ENCODE measurements at places on chromosomes 16 and 17. TPM values are rescaled to one million over a fixed set of nuclear protein-coding genes. Genes with fewer than 3 reads are reported as not detected.

DNA sequence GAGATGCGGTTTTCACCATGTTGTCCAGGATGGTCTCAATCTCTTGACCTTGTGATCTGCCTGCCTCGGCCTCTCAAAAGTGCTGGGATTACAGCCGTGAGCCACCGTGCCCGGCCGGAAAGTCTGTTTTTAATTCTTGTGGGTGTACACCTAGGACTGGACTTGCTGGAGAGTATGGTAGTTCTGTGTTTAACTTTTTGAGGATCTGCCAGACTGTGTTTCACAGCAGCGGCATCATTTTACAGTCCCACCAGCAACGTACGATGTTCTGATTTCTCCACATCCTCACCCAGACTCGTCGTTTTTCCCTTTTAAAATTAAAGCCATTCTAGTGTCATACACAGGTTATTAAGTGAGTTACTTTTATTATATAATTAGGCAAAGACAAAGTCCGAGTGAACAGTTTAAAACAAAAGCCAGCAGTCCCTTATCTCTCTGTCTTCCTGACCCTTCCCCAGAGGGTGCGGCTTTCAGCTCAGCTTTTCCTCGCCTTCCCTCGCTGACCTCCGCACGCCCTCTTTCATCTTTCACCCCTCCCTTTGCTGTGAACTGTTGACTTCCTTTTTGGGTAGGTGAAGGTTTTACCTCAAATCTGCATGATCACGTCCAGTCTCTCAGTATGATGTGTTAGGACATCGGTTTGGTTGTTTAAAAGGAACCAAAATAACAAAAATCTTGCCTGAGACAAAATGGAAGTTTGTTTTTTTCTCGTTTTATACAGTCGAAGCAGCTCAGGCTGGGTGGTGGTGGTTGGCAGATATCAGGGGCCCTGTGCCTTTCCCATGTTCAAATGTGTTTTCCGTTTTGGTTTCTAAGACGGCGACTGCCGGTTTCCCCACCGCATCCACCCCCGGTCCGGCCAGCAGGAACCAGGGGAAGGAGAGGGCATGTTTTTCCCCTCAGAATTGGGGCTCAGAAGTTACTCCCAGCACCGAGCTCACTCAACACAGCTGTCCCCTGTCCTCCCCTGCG is 18.0 kb downstream of the FAM234A start:
- no peak for DNase-seq

DNA sequence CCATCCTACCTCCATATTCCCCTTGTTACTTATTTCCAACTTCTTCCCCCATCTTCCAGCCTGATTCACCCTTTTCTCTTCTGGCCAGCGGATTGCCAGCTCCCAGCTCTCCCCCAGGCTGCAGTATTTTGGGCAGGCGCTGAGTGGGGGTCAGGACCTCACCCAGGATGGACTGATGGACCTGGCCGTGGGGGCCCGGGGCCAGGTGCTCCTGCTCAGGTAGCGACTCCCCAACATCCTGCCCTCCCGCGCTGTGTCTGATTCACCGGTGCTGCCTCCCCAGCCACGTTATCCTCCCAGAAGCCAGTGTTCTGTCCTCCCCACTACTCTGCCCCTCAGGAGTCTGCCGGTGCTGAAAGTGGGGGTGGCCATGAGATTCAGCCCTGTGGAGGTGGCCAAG is 15.4 kb downstream of the COX6A2 start:
- DNase-seq, result no peak

GRCh38 chr17:15782866-15783265 is 50.8 kb downstream of the TBC1D26 start:
- DNase-seq, result peak; percentile 62

The TPSD1 gene
- not detected for polyA plus RNA-seq

DNA sequence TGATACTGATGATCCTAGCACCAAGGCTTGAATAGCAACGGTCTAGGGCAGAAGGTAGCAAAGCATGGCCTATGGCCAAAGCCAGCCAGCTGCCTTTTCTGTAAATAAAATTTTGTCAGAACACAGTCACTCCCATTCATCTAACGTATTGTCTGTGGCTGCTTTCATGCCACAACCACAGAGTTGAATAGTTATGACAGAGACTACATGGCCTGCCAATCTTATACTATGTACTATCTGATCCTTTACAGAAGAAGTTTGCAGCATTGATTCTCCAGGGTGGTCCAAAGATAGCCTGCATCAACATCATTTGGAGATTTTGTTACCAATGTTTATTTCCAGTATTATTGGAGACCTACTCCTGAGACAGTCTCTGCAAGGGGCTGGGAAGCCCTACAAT is 19.9 kb upstream of the MMD start:
- no peak for DNase-seq

DNA sequence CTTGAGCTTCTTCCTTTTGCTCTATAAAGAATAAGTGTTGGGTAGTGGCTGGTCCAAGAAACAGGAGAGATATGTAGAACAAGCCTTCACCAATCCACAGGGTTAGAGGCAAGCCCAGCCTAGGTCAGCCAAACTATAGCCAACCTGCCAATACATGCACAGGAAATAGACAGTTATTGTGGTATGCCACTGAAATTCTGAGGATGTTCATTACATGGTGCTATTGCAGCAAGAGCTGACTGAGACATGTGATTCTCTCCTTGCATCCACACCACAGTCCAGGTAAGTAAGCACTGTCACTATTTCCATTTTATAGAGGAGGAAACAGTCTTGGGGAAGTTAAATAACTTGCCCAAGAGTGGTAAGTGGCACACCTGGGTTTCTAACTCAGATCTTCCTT is 268.1 kb downstream of the NPIPA8 start:
- no peak for DNase-seq
